AG04450 (cell line): ENCODE measurements at places on chromosomes 3 and 15.

- no peak for DNase-seq
Observed at GRCh38 chr15:45715528-45715927, 80.7 kb downstream of the SQOR start.

- no peak for DNase-seq
Observed at GRCh38 chr3:127212231-127212630, 19.3 kb downstream of the PRR23E start.

DNA sequence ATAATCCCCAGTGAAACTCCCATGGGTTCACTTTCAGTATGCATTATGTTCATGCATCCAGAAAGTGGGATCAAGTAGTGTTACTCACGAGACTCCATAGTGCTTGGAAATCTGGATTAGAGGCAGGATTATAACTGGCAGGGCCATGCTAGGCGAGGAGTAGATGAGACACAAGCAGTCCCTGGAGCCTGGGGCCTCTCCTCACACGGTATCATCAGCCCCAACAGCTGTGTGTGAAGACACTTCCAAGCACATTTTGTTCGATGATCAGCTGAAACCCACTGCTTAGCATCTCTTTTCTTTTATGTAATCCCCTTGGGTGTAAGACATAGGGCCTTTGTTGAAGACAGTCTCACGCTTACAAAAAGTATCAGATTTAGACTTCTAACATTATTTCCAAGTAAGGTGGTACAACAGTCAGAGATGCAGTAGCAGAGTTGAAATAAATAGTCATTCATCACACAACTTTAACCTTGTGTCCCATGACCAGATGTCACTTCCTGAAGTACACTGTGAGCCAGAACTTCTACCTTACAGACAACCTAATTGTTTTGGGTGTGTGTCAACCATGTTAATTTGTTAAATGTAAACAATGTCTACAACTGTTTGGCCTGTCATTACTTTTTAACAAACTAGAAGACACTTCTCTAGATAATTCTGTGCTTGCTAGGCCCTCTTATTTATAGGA is 116.9 kb downstream of the GADL1 start:
- DNase-seq, result no peak

GRCh38 chr3:192156382-192156781 is 571.0 kb downstream of the FGF12 start:
- no peak for DNase-seq

DNA sequence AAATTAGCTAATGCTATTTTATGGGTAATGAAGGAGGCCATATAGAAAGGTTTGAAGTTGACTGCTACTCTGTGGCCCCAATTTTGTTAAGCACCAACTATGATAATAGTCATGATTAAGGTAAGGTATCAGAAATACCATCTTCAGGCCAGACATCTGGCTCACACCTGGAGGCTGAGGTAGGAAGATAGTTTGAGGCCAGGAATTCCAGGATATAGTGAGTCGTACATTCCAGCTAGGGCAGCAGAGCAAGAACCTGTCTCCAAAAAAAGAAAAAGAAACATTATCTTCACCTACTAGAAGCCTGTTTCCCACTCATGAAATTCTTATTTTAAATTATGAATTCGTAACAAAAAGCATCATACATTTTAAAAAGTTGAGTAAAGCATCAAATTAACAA is 64.4 kb downstream of the LRRC28 start:
- no peak for DNase-seq

DNA sequence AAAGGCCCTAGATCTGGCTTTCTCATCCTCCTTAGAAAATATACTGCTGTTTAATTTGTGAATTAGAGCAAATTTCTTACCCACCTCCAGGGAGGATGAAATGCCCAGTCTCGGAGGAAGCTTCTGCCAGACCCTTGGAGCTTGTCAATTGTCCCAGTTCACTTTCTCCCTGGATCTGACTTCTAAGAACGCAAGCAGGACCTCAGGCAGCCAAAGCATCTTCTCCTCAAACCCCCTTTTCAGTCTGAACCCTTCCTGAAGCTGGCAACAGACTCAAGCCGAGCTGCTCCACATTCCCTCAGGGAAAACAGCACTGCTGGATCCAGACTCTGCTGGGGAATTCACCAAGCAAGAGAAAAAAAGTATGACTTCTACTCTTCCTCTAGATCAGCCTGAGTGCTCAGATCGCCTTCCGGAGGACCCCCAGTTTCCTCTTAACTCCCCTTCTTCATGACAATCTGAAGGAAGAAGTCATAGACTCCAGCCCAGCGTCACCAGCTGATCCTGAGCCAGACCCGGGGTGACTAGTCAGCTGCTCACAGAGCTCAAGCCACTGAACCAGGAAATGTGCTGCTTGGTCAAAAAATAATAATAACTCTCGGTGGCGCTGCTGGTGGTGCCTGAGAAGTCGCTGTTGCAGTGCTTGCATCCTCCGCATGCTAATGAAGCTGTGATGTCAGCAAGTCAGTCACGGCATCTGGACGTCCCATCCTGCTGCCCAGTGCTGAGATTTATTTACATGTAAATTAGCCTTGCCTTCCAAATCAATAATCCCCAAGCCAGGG is at the start of gene PRICKLE2:
Gene PRICKLE2 (minus strand): TSS at position 641 of the 785 bp plus-strand sequence. CDS start 26,539 bp downstream, outside the sequence.
- DNase-seq, result peak; percentile 60

GRCh38 chr3:148331081-148331846 is 366.4 kb upstream of the AGTR1 start:
- DNase-seq, result no peak

- no peak for DNase-seq
Observed at GRCh38 chr15:70309716-70310115, 212.0 kb upstream of the TLE3 start.

DNA sequence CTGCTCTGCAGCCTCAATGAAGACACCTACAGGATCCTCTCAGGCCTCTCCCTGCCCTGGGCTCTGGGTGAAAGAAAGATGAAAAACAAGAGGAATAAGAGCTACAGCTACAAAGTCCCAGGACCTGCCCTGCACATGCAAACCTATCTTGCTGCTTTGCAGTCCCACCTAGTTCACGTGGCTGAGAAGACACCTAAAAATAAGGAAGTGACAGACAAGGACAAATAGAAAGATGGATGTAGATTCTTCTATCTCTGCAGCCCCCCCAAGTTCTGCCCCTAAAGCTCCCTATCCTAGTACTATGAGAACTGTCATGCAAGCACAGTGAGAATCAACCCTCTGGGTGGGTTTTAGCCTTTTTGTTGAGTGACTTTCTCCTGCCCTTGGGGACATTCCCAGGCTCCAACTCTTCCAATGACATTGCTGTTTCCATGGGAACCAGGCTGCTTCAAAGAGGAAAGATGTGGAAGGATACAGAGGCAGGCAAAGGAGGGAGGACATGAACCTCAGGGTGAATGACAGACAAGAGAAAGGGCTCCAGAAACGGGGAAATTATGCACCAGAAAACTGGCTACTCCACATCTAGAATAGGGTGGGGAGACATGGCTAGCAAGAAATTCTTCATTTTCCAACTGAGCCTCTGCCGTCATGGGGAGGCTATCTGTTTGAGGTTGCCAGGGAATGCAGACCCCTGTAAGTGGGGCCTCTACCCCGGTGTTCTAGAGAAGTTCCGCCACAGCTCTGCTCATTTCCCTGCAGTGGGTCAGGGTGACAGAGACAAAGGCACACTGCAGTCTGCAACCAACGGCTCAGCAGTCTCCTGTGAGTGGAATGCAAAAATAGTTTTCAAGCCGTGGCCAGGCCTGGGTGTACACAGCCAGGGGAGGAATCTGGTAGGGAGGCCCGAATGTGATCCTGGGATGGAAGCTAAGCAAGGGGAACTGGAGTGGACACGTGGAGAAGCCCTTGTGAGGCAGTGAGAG is 5.2 kb downstream of the CSPG5 start:
- DNase-seq, result no peak

DNA sequence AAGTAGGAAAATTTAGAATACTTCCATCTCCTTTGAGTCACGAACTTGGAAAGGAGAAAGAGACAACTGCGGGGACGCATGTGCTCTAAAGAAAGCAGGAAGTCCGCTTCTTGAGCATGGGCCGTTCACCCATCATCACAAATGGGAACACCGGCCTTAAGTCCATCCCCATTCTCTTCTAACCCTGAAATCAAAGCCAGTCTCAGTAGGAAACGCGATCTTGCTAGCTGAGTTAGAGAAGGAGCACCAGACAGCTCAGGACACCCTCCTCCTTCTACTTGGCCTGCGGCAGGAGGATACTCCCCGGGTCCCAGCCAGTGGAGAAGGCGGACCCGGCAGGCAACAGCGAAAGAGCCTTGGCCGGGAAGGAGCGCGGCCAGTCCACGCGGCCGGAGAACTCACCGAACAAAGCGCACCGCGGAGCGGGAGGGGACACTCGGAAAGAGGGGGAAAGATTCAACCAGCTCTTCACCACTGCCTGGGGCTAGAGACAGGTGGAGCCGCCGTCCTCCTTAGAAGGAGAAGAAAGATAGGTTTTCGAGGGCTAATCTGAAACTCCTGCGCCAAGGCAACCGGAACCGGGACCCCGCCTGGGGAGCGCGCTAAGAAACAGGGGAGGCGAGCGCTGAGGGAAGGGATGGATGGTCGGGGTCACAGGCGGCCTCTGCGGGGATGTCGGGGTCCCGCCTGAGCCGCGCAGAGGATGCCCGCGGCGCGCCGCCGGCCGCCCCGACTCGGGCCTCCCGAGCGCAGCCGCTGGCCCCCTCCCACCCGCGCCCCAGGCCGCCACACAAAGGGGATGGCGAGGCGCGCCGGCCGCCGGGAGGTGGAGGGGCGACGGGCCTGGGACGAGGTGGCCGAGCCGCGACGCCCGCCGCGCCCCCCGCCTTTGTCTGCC is 818 bp downstream of the SLC4A7 start:
- no peak for DNase-seq

GRCh38 chr3:144106970-144107369 is 135.3 kb downstream of the DIPK2A start:
- no peak for DNase-seq

- DNase-seq, result no peak
Observed at GRCh38 chr15:85693277-85693676, 101.4 kb downstream of the KLHL25 start.

DNA sequence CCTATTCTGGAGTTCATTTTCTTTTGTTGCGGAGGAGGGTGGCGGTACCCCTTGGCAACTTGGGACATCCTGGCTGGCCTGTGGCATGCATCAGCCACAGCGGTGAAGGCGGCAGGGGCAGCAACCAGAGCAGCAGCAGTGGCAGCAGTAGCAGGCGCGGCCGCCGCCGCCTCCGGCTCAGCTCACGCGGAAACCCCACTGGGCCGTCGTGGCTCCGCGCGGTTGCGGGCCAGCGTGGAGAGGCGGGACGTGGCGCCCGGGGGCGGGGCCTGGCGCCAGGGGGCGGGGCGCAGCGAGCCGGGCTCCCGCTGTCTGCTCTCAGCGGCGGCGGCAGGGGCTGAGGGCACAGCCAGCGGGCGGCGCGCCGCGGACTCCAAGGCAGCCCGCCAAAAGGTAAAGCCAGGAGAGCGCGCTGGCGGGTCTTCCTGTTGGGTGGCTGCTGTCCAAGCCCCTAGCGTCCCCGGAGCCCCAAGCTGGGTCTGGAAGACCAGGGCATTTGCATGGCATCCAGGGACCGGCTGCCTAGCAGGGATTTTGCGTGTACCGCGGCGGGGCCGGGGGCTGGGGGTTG is 334.4 kb upstream of the THRB start:
- DNase-seq, result no peak

GRCh38 chr3:119967353-119968006 is 126.8 kb downstream of the GSK3B start:
- DNase-seq, result no peak

DNA sequence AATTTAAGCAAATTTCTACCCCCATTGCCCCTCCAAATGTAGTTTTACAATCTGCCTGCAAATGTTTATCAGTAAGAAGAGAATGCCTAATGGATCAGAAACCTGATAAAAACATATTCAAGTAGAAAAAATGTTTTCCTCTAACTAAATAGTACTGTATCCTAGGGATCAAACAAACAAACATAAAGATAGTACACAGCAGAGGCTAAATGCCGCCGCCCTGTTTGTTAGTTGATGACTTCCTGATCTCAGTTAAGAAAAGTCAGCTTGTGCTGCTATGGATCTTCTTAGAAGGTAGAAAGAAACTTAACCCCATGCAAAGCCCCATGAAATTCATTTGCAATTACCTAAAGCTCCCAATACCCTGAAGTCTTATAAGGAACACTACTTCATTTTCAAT is 387.3 kb upstream of the THBS1 start:
- DNase-seq, result no peak

GRCh38 chr15:69555080-69555479 is 102.5 kb downstream of the RPLP1 start:
- DNase-seq, result no peak

GRCh38 chr15:78620021-78620526 is 722 bp downstream of the CHRNA3 start:
- DNase-seq, result no peak

DNA sequence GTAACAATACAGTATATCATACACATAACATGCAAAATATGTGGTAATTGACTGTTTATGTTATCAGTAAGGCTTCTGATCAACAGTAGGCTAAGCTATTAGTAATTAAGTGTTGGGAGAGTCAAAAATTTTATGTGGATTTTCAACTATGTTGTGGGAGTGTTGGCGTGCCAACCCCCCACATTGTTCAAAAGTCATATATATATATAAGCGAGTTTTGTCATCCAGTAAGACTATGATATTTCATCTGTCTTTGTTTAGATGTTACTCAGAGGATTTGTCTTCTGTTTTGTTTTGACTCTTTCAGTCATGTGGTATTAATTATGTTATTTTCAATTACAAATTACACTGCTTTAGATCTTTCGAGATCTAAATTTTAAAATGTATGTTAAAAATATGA is 51.0 kb upstream of the RAP2B start:
- DNase-seq, result no peak

DNA sequence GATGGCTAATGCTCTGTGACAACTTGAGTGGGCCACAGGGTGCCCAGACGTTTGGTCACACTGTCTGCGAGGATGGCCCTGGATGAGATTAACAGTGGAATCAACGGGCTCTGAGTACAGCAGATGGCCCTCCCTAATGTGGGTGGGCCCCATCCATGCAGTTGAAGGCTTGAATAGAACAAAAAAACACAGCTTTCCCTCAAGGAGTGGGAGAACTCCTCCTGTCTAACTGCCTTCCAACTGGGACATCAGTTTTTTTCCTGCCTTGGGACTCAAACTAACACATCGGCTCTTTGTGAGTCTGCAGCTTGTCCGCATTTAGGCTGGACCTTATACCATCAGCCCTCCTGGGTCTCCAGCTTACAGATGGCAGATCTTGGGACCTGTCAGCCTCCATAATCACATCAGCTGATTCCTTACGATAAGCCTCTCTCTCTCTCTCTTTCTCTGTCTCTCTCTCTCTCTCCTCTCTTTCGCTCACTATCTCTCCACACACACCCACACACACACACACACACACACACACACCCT is 20.8 kb downstream of the FAM174B start:
- no peak for DNase-seq

DNA sequence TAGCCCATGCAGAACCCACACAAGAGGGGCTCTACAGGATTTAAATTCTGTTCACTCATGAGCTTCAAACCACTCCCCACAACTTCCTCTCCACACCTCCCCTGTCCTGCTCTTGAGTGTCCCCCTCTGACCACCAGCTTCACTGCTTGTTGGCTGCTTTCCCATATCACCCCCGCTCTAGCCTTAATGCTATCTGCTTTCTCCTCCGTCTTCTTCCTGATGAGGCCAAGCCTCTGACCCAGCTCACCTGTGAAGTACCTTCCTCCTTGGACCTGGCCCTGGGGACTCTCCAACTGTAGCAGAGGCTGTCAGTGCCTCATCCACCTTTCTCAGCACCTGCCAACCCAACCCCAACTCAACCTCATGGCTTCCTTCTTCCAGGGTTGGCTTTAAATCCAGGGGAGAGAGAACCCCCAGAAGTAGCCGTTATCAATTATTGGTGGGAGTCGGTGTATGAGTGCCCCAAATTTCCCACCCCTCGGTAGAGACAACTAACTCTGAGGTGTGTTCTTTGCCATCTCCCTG is 174.8 kb downstream of the MINAR1 start:
- no peak for DNase-seq
